Pons (tissue), 1 donor: ENCODE measurements at places on chromosomes 5 and 9.
A peak's percentile ranks its signal among the peaks of the same experiment; 100 is the strongest.

DNA sequence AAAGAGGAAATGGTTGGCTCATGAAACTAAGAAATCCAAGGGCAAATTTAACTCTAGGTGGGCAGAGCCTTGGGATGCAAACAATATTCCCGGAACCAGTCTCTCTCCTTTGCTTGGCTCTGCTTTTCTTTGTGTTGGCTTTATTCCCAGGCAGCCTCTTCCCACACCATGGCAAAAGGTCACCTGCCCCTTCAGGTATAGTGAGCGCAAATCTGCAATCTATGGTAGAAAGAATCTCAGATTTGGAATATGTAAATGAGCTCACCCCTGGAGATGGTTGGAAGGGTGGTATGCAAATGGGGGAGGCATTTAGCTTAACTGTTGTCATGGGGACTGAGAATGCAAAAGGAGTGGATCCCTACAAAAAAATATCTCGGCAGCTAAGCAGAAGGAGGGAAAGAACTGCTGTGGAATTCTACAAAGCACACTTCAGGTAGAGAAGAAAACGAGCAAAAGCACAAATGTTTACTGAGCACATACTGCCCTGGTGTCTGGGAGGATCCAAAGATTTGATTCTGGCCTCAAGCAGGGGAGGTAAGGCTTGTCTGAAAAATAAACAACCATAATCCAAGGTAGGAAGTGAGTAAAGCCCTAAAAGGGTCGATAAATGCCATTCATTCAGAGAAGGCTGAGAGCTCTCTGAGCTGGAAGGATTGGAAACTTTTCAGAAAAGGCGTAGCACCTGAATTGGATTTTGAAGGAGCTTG is 139.7 kb downstream of the TLE1 start:
- DNase-seq: no peak

GRCh38 chr5:10393491-10393890 is 40.0 kb downstream of the MARCHF6 start:
- DNase-seq: no peak

- DNase-seq: peak; percentile 16
These were observed 48.2 kb downstream of the ROPN1L start for GRCh38 chr5:10489810-10490426.

GRCh38 chr9:99112750-99113413 is 8.0 kb downstream of the TGFBR1 start:
- no peak for DNase-seq

DNA sequence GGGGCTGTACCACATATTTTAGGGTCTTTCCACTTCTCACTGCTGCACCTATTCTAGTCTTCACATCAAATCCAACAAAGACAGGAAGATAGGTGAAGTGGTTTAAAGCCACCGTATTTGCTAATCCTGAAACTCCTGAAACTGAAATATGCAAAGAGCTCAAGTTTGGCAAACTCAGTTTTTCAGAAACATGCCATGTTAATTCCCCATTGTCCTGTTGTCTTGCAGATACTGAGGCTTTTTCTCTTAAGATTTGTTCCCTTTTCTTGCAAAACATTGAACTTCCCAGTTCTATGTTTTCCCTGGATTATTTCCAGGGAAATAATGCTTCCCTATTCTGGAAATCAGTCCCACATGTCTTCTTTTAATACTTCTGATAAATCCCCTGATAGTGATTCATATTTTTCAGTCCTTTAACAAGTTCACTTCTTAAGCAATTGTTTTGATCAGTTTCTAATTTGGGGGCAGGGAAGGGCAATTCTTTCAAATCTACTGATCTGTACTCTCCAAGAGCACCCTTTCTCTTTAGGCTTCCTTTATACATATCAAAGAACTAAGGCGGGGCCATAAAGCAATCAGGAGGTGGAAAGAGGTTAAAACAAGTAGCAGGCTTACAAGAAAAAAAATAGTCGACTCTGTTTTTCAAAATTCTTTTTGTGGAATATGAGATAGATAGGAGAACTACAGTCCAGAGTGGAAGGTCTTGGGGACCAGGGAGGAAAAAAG is 648.5 kb downstream of the BNC2 start:
- DNase-seq: no peak

DNA sequence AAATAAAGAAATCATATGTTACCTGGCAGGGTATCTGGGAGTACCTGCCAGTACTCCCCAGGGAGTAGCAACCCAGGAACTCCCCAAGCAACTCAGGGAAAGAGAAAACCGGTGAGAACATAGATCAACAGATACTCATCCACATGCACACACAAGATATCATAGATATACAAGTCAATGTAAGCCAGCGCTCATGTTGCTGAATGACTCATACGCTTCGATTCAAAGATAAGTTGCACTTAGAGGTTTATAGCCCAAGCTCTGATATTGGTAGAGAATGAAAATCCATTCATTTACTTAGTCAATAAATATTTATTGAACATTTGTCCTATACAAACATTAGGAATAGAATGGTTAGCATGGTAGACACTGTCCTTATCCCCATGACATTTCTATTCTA is 219.1 kb upstream of the TRPC7 start:
- no peak for DNase-seq
